ENCODE measurements at places on chromosomes 5 and 9.

DNA sequence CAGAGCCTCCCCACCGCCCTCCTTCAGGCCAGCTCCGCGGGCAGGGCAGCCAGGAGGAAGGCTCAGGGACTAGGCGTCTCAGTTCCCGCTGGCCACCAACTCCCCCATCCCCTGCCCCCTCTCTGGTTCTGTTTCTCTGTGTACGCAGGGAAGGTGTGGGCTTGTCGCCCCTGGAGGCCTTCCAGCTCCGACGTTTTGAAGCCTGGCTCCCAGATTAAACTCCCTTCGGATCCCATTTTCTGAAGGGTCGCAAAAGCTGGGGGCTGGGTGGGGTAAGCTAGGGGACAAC, 346 bp downstream of the ATOX1 start:
- DNase-seq = no peak

GRCh38 chr9:113222482-113222841, 1.1 kb downstream of the SLC31A1 start:
- DNase-seq = no peak

DNA sequence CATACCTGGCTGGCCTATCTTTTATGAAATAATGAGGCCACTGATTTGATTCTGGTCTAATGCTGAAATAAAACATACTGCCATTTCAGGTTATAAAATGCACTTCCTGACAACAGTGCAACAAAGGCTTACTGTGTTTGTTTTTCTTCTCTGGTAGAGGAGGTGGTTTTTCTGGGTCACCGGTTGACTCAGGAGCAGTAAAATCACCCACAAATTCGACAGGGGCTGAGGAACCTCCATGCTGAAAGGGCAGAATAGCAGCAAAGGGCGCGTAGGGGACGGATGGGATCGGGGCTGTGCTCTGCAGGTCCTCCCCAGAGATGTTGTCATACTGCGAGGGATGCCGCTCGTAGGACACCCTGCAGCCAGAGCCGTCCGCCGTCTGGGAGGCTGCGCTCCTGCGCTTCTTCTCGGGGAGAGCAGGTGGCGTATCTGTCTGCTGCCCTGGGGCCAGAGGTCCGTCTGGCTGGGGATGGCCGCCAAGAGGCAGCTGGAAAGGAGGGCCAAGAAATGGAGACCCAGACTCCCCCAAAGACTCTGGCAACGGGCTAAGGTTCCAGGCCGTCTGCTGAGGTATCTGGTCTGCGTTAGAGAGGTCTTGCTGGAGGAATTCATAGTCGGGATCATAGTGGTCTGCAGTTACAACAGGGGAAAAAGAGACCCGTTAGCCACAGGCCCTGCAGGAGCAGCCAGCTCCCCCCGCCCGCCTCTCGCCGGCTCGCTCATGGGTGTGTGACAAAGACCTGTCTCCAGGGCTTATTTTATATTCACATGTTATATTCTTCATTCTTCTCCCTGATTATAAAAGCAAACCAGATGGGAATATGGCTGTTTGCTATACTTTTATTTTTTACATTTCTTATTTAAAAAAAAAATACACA, 80.7 kb downstream of the PRRT1B start:
- DNase-seq = no peak

DNA sequence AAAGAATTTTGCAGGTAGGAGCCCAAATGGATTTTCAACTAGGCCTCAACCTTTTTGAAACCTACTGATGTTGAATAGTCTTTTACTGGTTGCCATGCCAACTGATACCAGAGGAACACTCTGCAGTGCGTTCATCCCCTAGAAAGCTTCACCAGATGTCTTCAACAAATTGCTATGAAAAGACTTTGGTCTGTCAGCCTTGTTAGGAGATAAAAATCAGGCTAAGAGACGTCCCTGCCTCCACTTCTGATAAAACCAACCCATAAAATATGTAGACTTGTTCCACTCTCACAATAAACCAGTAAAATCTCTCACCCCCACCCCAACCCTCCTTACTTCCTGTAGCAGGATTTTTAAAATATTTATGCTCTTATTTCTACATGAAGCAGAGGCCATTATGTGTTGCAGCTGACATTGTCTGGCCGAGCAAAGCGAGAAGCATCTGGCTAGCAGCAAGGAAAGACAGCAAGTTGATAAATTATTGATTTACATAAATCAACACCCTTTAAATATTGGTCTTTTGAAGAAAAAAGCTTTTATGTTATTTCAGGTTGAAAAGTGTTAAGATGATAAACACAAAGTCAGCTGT, 428.7 kb downstream of the ISL1 start:
- DNase-seq = no peak

- DNase-seq = no peak
Measured at GRCh38 chr9:90956026-90956810, 154.6 kb downstream of the SYK start.

- DNase-seq = no peak
Measured at GRCh38 chr9:137943655-137944054, 66.1 kb downstream of the CACNA1B start.

- DNase-seq = no peak
Measured at GRCh38 chr5:132296412-132297016, 2.3 kb downstream of the SLC22A4 start.

DNA sequence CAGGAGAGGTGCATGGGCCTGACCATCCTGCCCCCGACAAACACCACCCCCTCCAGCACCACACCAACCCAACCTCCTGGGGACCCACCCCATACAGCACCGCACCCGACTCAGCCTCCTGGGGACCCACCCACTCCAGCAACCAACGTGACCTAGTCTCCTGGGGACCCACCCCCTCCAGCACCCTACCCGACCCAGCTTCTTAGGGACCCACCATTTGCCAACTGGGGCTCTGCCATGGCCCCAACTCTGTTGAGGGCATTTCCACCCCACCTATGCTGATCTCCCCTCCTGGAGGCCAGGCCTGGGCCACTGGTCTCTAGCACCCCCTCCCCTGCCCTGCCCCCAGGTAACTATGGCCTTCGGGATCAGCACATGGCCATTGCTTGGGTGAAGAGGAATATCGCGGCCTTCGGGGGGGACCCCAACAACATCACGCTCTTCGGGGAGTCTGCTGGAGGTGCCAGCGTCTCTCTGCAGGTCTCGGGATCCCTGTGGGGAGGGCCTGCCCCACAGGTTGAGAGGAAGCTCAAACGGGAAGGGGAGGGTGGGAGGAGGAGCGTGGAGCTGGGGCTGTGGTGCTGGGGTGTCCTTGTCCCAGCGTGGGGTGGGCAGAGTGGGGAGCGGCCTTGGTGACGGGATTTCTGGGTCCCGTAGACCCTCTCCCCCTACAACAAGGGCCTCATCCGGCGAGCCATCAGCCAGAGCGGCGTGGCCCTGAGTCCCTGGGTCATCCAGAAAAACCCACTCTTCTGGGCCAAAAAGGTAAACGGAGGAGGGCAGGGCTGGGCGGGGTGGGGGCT, 4.6 kb downstream of the CEL start:
- no peak for DNase-seq

GRCh38 chr5:19988457-19988856, 457 bp upstream of the CDH18 start:
- no peak for DNase-seq

DNA sequence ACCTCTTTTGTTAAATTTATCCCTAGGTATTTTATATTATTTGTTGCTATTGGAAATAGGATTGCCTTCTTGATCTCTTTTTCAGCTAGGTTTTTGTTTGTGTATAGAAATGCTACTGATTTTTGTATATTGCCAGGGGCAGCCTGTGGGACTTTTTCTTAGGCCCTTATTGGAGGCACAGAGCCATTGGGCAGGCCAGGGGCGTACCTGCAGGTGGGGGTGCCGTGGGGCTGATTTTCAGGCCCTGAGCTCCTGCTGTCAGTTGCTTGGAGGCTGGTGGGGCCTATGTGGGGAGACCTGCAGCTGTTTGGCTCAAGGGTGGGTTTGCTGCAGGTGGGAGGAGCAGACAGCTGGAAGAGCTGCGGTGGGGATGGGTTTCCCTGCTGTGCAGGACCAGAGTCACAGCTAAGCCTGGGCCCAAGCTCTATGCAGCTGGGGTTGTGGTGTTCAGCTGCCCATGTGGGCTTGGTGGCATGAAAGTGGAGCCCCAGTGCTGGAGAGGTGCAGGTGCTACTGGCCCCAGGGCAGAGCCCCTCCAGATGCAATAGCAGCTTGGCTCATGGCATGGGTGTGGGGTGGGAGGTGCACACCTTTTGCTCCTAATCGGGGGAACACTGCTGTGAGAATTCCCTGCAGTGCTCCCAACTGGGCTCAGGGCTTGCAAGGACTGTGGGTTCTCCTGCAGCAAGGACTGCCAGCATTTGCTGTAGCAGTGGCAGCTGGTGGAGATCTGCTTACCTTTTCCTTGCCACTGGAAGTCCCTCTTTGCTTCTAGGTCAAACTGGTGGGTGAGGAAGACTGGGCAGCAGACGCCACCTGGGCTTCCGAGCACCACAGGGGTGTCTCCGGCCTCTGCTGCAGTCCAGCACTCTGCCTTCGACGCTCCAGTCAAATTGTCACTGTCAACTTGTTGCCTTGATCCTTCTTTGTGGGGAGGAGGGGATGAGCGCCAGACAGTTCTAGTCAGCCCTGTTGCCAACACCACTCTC, 7.6 kb upstream of the CLPTM1L start:
- DNase-seq = no peak
